ENCODE measurements at places on chromosomes 11 and 22.

DNA sequence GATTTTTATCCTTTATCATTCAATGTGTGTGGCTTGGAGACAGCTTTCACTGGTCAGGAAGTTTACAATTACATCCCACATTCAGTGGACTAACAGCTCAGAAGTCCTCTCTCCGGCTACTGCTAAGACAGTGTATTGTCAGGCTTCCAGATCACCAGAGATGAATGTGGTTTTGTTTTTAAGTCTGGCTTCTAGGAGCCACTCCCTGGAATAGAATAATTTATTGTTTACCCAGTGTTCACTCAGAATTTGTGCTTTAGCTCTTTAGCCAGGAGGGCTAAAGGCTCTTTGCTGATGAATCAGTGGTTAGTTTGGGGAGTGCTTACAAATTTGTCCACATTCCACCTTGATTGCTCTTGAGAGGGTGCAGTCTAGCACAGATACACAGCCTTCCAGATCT, 26.5 kb downstream of the TRIM77 start:
- no peak for DNase-seq

DNA sequence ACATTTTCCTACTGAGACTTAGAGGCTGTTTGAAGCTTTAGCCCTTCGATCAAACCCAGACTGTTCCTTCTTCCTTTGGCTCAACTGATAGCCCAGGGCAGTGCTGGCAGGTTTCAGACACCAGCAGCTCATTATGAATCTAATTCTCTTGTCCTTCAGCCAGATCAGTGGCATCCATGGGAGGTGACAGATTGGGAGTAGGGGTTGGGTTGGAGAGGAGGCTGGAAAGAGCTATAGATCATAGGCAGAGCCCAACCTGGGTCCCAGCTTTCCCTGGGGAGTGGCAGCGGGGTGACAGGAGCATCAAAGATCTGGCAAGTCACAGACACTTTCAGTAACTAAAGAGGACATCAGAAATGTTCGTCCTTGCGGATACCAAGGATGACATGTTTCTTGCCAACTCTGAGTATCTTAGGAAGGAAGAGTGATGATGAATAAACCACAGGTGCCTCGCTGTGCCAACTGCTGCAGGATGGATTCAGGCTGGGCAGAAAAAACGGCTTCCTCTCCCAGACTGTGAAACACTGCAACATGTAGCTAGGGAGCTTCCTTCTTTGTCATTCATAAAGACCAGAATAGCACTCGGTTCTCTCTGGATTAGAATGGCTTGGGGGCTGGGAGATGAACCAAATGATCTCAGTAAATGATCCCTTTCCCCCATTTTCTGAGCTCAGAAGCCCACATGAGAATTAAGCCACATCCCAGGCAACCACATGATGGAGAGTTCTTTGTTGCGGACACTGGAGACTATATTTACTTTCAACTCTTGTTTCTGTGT, 19.1 kb downstream of the ABCC8 start:
- no peak for DNase-seq

- DNase-seq = no peak
These were observed 34.0 kb upstream of the CLPB start for GRCh38 chr11:72468289-72468688.

- DNase-seq = no peak
These were observed 50.2 kb downstream of the AP2A2 start for GRCh38 chr11:975827-976226.

DNA sequence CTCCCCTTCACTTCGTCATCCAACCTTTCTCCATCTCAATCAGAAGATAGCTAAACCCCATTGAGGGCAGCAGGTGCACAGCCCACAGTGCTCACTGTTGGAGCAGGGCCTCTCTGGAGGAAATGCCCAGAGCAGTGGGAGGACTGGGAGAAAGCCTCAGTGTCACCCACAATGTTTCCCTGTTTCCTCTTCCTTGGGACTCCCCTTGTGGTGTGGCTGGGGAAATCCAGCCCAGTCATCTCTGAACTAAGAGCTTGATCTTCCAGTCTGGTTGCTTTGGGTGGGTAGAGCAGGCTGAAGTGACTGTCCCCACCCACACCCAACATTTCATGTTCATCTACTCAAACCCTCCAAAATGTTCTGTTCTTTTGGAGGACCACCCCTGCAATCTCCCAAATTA, 29.8 kb upstream of the EED start:
- DNase-seq = no peak

GRCh38 chr22:19356708-19357269, 65.3 kb upstream of the CLTCL1 start:
- DNase-seq = no peak

DNA sequence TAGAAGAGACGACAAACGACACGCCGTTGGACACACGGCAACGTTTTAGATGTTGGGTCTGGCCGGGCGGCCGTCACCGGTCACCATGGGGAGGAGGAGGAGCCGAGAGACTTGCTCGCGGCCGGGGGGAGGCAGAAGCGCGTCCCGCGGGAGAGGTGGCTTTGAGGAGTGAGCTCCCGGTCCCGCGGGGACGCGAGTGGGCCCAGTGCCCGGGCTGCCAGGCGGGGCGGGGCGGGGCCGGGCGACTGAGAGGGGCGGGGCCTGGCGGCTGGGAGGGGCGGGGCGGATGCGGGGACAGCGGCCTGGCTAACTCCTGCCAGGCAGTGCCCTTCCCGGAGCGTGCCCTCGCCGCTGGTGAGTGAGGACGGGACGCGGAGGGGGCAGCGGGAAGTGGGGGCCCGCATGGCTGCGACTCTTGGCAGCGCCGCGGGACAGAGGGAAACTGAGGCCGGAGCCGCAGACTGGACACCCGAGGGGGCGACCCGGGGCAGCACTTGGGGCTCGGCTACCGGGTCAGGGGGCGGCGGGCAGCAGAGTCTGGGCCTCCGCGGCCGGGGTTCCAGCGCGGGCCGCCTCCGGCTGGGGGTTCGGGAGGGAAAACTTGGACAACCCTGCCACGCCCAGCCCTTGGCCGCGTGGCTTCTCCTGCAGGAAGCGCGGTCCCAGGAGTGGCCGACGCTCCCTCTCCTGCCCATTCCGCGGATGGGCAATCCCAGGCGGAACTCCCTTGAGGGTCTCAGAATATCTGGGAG, at the start of gene TSPO:
Gene TSPO (plus strand): TSS at position 309 of the 752 bp plus-strand sequence. CDS start 7,680 bp downstream, outside the sequence.
- peak; percentile 31 for DNase-seq

DNA sequence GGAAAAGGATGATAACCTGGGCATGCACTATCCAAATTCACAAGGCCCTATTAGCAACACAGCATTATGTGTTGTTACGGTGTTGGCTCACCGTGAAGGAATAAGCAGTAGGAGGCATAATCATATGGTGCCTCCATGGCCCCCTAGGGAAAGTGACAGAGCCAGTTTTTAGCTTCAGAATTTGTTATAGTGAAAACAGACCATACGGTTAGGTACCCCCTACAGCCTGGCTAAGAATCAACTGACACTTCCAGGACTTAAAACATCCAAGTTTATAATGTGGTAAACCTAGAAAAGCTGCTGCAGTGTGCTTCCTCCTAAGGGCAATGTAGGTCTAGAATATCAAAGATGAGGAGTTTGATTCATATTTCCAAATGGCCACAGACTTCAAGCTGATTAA, 30.4 kb downstream of the KIF18A start:
- DNase-seq = no peak

GRCh38 chr22:19477321-19478044, 1.5 kb downstream of the UFD1 start:
- no peak for DNase-seq

Data from stimulated activated CD4-positive, alpha-beta T cell treated with anti-CD3 and anti-CD28 coated beads, Interleukin-15, amount 100 ng/mL, for 1 hour (primary cell).